ENCODE measurements at places on chromosomes 1 and 21.

DNA sequence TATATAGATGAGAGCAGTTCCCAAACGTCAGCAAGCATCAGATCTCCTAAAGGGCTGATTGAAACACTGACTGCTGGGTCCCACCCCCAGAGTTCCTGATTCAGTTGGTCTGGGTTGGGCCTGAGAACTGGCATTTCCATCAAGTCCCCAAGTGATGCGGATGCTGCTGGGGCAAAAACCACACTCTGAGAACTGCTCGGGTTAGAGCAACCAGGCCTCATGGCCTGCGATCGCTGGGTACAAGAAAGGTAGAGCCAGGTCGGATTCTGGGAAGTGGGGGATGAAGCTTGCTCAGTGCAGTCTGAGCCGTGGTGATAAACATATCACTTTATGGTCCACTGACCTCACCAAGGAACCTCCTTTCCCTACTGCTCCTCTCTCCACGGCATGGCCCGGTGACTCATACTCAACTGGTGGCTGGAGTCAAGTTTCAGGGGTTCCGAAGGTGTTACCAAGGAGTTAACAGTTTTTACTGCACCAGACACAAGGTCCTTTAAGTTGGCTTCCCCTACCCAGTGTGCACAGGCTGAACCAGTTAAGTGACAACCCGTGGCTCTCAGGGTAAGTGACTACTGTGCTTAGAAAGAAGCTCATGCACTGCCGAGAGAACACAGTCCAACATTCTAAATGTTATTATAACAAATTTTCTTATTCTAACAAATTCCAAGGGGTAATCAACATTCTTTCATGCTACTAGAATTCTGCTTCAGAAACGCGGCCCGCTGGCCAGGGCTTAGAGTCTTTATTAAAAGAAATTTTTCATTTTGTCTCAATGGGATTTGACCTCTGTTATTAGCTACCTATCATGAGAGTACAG, 153.5 kb downstream of the TGFBR3 start:
- no peak for DNase-seq

DNA sequence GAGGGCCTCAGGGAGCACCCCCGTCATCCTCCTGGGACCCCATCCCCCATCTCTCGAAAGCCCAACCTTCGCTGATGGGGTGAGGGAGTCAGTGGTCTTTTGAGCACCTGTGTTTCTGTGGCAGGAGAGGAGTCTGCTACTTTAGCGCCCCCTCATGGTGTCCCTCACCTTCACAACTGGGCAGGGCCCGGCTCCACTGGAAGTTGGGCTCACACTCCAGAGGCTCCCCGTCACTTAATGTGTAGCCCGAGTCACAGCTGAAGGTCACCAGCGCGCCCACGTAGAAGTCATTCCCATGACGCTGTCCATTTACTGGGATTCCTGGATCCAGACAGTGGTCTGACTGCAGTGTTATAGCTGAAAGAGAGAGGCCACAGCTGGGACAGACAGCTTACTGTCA, 139.5 kb upstream of the HMGB4 start:
- DNase-seq: no peak

GRCh38 chr1:183282101-183282855, 96.2 kb downstream of the LAMC2 start:
- no peak for DNase-seq

DNA sequence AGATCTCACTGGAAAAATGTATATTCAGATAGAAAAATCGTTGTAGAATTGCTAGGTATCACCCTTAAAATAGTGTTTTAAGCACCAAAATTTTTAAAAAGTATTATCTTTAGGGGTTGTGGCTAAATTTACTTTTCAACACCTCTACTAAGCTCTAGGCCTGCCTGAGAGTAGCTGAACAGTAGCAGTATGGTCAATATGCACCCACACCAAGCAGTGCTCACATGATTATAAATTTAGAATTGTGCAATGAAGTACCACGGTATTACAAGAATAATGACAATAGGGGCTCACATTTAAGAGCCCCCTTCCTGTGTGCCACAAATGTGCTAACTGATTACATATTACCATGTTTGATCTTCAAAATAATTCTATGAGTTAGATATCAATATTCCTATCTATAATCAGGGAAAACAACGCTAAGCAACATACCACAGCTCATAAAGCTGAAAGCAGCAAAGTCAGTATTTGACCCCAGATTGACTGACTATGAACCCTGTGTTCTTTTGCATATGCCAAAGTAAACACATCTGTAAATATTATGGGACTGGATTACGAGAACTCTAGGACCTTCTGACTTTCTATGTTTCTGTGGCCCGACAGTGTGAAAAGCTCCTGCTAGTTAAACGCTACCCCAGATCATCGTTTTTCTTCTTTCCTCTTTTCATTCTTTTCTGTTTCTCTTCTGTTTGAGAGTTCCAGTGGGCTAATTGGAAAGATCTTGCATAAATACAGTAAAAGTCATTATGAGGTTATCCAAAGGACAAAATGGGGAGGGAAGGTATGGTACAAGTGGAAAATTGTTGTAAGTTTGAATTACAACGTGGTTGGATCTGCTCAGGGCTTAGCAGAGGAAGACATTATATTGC, 201.1 kb upstream of the C1orf87 start:
- DNase-seq: no peak

- DNase-seq: no peak
Measured at GRCh38 chr1:12654004-12654567, 10.2 kb downstream of the AADACL4 start.

DNA sequence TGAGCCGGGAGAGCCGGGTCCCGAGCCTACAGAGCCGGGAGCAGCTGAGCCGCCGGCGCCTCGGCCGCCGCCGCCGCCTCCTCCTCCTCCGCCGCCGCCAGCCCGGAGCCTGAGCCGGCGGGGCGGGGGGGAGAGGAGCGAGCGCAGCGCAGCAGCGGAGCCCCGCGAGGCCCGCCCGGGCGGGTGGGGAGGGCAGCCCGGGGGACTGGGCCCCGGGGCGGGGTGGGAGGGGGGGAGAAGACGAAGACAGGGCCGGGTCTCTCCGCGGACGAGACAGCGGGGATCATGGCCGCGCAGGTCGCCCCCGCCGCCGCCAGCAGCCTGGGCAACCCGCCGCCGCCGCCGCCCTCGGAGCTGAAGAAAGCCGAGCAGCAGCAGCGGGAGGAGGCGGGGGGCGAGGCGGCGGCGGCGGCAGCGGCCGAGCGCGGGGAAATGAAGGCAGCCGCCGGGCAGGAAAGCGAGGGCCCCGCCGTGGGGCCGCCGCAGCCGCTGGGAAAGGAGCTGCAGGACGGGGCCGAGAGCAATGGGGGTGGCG, 371 bp downstream of the ARID1A start:
- no peak for DNase-seq

- DNase-seq: no peak
Measured at GRCh38 chr21:44766014-44766817, 35.4 kb downstream of the UBE2G2 start.

DNA sequence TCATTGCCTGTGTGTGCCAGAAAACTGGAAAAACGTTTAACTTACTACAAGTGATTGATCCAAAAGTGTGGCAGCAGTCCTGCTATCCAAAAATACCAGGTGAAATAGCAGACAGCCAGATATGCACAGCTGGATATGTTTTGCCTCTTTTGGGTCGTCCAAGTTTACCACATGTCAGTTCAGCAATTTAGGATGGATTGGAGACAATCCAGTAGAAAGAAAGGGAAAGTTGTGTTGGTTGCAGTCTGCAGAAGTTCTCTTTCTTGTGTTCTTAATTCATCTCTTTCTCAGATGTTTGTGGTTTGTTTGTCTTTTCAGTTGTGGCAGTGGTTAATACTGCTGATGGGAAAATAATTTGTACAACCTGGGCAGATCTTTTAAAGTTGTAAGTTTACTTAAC, 645.0 kb downstream of the PTPRC start:
- no peak for DNase-seq

GRCh38 chr1:41381692-41382479, 20.7 kb downstream of the FOXO6 start:
- DNase-seq: no peak

DNA sequence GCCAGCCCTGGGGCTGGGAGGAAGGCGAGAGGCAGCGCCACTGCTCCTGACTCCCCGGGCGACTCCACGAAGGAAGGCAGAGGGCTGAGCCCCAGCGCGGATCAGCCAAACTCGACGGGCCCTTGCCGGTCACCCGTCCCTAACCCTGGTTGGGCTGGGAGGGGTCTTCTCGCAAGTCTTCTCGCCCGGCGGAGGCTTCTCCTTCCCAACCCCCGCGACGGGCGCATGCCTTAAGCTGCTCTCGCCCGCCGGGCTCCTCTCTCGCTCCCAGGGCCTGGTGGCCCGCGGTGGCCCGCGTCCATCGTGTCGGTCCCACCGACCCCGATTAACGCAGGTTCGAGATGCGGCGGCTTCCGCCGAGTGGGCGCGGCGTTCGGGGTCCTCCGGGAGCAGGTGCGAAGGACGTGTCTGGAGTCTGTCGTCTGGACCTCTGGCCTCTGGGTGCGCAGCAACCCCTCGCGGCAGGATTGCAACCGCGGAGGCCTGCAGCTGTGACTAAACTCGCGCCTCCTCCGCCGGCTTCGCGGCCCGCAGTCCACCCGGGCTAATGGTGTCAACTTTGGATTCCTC, 29.0 kb upstream of the PPM1J start:
- no peak for DNase-seq

DNA sequence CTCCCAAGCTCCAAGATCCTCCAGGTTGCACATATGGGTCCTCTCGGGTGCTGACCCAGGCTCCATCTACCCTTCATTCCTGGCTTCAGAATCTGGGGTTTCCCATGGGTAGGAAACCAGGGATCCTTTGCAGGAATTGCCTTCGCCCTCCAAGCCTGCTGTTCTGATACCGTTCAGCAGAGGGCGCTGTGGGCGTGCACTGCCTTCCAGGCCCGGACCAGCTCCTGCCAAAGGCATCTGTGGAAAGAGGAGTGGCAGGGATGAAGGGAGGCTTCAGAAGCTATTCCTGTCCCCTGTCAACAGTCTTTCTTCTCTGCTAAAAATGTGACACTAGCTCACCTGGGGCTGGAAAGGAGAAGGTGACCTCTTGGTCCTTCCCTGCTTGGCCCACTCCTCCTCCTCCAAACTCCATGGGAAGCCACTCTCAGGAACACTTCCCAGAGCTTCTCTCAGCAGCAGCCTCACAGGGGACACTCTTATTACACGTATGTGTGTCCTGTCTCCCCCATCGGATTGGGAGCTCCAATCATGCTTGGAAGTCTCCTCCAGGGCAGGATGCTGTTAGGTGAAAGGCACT, 71.2 kb downstream of the VWA5B1 start:
- no peak for DNase-seq

DNA sequence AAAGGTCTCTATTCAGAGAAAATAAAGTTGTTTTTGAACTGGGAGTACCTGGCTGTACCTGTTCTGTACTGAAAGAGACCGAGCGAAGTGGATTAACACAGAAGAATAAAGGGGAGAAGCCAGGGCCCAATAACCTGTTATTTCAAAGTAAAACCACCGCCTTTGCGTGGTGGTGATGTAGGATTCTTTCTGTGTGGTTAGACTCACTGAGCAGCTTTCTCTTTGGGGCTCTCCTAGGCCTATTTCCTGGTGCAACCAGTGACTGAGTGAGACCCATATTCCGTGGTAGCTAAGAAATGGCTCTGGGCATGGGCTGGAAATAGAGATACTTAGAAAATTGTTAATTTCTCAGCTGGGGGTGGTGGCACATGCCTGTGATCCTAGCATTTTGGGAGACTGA, 99.9 kb downstream of the XCL2 start:
- DNase-seq: no peak

GRCh38 chr1:82695443-82695842, 894.7 kb downstream of the ADGRL2 start:
- no peak for DNase-seq

All from NT2/D1 (cell line).